Hepatocyte (in vitro differentiated cells): ENCODE measurements at places on chromosomes 1 and 21. TPM values are rescaled to one million over a fixed set of nuclear protein-coding genes. Genes with fewer than 3 reads are reported as not detected.

GRCh38 chr1:39085174-39085573 is 59.0 kb downstream of the NDUFS5 start:
- DNase-seq: no peak

GRCh38 chr1:183915625-183916510 is 110.9 kb downstream of the RGL1 start:
- DNase-seq: peak; percentile 94

DNA sequence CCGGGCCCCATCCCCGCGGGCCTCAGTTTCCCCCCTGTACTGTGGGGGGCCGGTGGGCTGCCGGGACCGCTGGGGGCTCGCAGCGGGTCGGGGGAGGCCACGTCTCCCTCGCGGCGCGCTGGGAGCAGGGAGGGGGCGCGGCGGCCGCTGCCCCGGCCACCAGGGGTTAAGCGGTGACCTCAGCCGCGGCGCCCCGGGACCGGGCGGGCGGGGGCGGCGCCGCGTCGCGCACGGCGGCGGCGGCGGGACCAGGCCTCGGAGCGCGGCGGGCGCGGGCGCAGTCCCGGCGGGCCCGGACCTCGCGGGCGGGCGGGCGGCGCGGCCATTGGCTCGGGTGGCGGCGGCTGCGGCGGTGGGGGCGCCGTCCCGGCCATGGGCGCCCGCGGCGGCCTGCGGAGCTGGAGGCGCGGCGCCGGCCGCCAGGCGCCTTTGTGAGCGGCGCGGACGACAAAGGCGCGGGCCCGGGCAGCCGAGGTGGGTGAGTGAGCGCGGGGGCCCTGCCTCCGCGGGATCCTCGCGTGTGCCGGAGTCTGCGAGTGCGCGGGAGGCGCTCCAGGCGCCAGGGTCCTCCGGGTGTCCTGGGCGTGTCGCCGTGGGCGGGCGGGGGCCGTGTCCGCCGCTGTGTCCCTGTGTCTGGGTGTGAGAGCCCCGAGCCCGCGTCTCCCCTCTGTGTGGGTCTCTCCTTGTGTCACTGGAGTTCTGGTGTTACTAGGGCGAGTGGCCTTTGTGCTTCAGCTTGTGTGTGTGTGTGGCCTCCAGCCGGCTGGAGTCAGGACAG is at the start of gene ARHGEF10L:
TSS of gene ARHGEF10L (plus strand) at position 222 of the 778 bp plus-strand sequence. CDS start 40,898 bp downstream, outside the sequence.
- peak; percentile 69 for DNase-seq

DNA sequence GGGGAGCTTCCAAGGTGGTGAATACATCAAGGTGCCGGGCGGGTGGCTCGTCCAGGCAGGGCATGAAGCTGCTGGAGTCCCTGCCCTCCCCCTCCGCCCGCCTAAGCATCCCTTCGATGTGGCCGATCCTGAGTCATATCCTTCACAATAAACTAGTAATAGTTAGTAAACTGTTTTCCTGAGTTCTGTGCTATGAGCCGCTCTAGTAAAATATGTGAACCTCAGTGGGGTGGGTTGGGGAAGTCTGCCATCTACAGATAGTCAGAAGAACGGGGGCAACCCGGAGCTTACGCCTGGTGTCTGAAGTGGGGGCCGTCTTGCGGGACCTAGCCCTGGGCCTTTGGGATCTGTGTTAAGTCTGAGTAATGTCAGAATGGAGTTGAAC is 21.6 kb downstream of the C2CD2 start:
- peak; percentile 22 for DNase-seq

DNA sequence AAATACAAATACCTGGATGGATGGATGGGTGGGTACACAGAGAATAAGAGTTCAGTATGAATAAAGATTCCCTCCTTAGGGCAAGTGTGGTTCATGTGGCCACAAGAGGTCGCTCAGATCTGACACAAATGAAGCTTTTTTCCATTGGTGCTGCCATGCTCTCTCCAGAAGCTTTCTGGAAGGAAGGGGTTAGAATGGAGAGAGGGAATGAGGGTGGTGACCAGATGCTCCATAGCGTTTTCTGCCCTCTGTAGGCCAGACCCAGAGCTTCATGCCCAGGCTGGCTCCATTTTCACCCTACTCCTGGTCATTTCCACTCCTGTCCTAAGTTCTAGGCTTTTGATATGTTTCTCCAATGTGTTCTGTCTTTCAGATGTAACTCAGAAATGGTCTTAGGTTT is 3.3 kb upstream of the FCRL6 start:
- peak; percentile 82 for DNase-seq

DNA sequence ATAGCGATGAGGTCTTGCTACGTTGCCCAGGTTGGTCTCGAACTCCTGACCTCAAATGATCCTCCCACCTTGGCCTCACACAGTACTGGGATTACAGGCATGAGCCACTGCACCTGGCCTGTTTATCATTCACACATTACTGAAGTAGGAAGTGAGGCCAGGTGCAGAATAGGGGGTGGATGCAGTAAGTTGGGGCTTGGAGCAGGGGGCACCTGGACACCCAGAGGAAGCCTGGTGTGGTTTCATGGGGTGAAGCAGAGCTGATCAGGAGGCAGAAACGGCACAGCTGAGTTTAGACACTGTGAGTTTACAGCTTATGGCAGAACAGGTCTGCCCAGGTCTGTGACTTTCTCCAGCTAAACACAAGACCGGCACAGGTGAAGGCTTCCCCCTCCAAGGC is 4.9 kb downstream of the CDA start:
- no peak for DNase-seq

- no peak for DNase-seq
Measured at GRCh38 chr1:108036796-108037562, 72.0 kb upstream of the VAV3 start.

GRCh38 chr1:240492832-240493440 is 119.0 kb downstream of the GREM2 start:
- peak; percentile 76 for DNase-seq

DNA sequence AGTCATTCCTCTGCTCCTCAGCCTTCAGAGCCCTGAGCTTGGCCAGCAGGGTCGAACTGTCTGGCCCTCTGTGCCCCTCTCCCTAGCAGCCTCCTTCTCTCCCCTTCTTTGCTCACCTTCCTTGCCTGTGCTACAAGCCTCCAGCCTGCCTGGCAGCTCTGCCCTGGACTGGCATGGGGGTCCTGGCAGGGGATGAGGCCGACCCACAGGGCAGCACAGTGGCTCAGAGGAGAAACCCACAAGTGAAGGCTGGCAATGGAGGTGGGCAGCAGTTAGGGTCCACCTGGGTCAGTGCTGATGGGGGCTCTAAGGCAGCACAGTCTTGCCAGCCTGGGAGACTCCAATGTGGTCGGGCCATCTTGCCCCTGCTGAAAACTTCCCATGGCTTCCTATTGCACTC is 274.2 kb downstream of the GRIK3 start:
- no peak for DNase-seq

GRCh38 chr1:228646717-228647522 is 88.4 kb upstream of the RHOU start:
- peak; percentile 56 for DNase-seq

- DNase-seq: no peak
Measured at GRCh38 chr1:21680918-21681317, 11.8 kb upstream of the RAP1GAP start.

DNA sequence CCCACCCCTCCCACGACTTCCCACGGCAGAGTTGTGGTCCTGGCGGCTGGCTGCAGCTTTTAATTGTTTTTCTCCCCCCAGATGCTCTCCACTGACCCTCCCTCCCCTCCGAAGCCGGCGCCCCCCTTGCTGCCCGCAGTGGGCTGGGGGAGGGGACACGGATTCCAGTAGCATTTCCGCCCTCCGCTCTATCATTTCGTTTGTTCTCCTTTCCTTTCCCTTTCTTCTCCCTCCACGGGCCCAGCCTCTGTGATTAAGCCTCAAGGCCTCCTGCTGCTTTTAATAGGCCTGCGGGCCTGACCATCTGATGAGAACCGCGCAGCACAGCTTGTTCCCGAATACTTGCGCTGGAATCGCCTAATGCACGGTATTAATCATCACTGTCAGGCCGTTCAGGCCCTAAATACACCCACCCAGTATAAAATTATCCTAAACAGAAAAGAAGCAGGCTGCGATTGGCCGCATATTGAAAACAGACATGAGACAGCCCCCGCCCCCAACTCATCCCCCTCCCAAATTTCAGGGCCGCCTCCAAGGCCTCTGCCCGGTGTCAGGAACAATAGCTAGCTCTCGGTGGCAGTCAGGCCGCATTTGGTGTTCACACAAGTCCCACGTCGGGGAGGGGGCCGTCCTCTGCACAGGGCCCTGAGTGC is 102.0 kb upstream of the ARHGEF16 start:
- peak; percentile 77 for DNase-seq

DNA sequence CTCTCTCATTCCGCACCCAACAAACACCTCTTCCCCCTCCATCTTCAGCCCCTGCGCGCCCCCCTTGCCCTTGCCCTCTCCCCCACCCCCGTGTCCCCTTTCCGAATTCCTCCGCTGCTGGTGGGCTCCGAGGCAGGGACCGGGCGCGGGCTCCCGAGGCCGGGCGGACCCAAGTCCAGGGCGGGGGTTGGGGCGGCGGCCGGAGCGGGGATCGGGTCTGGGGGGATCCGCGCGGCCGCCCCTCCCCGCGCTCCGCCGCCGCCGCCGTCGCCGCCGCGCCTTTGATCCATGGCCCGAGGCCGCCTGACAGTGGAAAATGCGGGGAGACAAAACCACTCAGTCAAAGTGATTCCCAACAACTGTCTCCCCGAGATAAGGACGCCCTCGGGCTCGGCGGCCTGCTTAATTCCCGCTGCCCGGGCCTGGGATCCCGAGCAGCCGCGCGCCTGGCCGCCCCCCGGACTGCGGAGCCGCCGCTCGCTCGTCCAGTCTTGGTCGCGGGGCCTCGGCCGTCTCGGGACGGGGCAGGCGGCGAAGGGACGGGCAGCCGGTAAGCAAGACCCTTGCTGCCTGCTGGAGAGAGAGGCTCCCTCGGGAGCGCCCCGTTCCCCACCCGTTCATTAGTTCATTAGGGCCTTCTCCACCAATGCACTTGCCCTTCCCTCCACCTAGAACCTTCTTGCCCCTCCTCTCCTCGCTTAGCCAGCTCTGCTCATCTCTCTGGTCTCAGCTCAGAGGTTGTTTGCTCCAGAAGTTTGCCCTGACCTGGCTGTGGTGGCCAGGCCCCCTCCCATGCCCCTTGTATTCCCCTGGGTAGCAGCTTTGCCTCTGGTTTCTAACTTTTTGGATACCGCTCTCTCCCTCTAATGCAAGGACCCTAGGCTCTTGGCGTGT is 86.4 kb downstream of the PAX7 start:
- DNase-seq: no peak

DNA sequence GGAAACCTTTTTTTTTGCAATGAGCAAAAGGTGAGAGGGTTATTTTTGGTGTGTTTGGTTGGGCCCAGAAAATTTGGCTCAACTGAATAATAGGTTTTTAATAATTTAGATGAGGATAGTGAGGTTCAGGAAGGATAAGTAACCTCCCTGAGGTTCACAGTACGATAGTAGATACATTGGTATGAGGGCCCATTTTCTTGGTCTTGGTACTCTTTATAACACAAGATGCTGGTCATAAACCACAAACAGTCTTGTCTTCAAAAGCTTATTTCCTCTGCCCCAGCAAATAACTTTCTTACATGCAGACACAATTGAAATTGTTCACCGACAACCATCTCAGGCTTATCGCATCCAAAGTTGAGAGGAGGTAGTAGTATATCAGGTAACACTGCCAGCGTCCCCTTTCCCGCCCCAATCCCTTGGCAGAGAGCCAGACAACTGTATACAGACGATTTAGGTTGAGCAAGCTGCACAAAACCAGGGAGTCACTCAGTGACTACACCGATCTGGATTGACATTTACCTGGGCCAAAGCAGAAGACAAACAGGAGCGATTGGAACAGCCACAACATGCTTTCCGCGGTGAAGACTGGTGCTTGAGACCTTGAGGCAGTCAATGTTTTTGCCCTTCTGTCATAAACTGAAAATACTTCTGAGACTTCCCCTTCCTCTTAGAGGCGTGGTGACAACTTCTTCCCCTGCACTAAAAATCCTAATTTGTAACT is at the start of gene SLAMF6:
TSS of gene SLAMF6 (minus strand) at position 634 of the 724 bp plus-strand sequence. CDS start at position 571, 63 bp downstream.
- DNase-seq: no peak

DNA sequence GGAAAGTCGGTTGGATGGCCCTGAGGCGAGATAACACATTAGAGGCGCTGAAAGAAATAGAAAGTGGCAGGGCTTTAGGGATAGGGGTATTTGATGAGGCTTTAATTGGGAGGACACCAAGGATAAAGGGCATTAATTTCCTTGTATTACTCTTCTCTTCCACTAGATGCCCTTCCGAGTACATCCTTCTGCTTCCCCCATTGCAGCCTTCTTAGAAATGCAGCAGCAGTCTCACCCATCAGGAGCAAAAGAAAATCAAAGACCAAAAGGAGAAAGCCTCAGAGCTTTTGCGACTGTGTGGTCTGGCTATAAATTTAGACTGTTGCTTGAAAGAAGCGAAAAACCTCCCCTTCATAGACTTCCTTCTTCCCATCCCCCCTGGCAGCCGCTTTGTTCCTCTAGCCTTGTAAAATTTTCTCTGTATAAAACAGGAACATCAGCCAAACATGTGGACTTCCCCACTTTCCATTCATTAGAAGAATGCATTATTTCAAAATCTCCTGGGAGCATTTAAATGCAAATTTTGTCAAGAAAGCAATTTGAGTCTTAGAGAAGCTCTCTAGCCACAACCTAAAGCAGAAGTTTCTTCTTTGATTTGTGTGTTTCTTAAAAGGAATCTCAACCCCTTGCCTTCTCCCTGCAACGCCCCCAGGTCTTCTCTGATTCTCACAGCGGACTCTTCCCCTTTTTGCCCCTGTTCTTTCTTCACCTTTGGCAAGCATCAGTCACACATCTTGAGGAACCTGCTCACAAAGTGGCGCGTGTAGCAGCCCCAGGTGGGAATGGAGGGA is 76.6 kb downstream of the NDUFS5 start:
- peak; percentile 78 for DNase-seq

GRCh38 chr1:67916140-67916886 is 83.0 kb upstream of the GNG12 start:
- no peak for DNase-seq

GRCh38 chr1:245651093-245651492 is 496.3 kb downstream of the KIF26B start:
- no peak for DNase-seq

- DNase-seq: no peak
Measured at GRCh38 chr1:236920286-236920894, 83.9 kb downstream of the MT1HL1 start.

DNA sequence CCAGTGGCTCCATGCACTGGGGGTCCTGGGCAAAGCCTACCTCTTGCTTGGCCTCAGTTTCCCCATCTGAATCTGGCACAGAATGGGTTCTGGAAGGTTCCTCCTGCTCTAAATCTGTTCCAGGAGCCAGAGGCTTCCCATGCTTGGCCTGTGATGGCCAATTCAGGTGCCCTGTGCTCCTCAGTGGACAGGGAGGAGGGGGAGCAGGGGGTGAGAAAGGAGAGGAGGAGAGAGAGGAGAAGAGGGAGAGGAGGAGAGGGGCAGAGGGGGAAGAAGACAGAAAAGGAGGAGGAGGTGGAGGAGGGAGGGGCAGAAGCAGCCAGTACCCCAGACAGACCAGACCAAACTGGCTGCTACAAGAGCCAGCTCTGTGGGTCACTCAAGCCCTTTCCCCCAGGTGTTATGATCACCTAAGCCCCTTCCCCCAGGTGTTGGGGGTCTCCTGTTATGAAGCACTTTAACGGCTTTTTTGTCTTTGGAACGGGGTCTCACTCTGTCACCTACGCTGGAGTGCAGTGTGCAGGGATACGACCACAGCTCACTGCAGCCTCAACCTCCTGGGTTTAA is 43.7 kb downstream of the TRIM11 start:
- DNase-seq: no peak

GRCh38 chr1:115145226-115145625 is 55.9 kb upstream of the TSPAN2 start:
- DNase-seq: no peak

GRCh38 chr1:107704911-107705310 is 260.1 kb downstream of the VAV3 start:
- no peak for DNase-seq

GRCh38 chr1:243568793-243569192 is 281.2 kb downstream of the AKT3 start:
- DNase-seq: no peak

Gene C8B
- polyA plus RNA-seq: 7.4 and 29.0 TPM in 2 replicates

Gene IL24
- 1.3 TPM in 1 of 2 replicates, not detected in the other for polyA plus RNA-seq

Gene FALEC
- 0.39 TPM in 1 of 2 replicates, not detected in the other for polyA plus RNA-seq

Gene ACTN2
- 0.57 and 1.7 TPM in 2 replicates for polyA plus RNA-seq

Gene WNT2B
- 3.7 and 3.8 TPM in 2 replicates for polyA plus RNA-seq
